BJ (cell line): ENCODE measurements at places on chromosomes 11 and 22.

GRCh38 chr11:102555091-102555490 lies 24.5 kb upstream of the MMP7 start:
- DNase-seq: no peak

- no peak for DNase-seq
These were observed 9.9 kb upstream of the SLC37A2 start for GRCh38 chr11:125053167-125053566.

DNA sequence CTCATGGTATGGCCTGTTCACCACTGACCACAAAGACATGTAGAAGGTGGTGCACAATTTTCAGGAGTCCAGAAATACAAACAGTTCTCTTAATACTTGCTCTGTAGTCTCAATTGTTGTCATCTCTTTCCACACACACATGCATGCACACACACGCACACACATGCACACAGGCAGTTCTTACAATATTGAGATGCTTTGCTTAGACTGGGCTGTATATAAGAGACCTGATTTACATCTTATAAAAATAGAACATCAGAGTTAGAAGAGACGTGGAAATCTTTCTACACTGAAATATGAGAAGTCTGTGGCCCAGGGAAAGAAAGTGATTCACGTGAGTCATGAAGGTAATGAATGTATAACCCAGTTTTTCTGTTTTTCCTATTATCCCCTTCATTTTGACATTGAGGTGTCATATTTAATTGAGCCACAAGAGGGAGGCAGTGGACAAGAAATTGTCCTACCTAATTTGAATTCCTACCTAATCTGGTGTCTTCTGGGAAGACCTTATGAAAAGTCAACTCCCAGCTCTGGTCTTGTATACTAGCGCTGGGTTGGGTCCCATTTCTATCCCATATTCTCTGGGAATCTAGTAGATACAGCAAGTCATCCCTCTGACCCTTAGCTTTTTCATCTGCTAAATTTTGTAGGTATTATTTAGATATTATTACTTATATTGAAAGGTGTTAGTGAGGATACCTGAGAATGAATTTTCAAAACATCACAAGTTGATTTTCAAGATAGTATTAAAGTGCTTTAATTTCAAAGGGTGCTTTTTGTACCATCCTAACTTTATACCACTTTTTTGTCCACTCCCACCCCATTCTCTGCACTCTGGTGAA lies 14.9 kb upstream of the MS4A4A start:
- no peak for DNase-seq

- DNase-seq: no peak
These were observed 74.3 kb downstream of the MICAL2 start for GRCh38 chr11:12184699-12185098.

DNA sequence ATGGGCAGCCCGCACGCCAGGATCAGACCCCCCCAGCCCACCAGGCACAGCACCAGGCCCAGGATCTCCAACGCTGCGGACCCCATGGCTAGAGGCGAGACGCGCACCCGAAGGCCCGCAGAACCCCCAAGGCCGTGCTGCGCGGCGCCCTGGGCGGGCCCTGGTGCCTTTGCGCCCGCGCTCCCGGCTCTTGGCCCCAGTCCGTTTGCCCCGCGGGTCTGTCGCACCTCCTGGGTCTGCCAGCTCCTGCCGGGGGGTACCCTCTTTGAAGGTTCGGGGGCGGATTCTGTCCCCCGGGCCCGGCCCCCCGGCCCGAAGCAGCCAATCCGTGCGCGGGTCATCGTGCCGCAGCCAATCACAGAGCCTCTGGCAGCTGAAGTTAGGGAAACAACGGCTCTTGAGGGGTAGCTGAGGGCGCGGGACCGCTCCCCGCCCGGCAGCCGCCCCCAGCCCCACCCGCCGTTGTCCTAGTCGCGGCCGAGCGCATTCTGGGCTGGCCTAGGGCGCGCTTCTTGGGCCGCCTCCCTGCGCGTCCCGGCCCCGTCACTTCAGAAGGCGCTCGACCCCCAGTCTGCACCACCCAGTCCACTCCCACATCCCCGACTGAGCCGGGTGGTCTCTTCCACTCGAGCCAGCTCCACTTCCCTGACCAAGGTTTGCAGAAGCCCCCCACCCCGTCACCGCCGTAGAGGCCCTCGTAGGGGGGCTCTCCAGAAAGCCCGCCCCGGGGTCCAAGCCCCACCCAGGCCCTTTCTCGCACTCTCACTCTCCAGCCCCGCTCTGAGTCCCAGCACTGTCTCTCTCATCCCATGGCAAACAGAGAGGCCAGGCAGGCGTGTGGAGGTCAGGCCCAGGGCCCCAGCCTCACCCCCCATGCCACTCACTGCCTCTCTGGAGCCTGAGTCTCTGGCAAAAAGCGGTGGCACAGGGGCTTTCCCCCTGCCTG lies at the start of gene CLDN5:
Gene CLDN5, minus strand, starts transcription at position 241 of the 946 bp plus-strand sequence. Its CDS starts 155 bp downstream, at position 86.
- DNase-seq: no peak

GRCh38 chr11:118928870-118929500 lies 3.3 kb upstream of the BCL9L start:
- no peak for DNase-seq

GRCh38 chr11:3056296-3057068 lies 741 bp downstream of the CARS1 start:
- no peak for DNase-seq

GRCh38 chr22:28711341-28711740 lies 30.3 kb downstream of the CHEK2 start:
- DNase-seq: no peak

DNA sequence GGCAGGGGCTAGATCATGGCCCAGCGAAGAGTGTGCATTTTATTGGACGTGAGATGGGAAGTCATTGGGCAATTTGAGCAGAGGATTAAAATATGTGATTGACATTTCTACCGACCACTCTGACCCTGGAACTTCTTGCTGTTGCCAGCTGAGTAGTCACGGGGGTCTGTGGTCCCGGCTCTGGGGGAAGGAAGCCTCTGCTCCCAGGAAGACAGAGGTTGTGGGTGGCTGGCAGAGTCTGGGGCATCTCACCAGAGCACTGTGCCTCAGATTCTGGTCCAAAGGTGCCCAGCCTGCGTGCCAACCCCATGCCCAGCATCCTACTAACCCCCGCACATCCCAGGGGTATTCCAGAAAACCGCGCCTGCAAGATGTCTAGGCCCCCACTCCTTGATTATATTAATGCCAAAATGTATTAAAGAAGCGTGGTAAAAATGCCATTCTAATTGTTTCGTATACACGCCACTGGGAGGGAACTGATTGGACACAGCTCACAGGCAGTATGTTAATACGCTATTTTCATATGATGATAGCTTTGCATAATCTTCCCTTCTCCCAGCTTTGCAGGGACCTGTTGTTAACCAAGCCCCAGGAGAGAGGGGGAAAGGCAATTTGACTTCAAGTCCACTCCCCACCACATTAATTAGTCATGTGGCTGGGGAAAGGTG lies 25.3 kb upstream of the LMO1 start:
- DNase-seq: no peak

DNA sequence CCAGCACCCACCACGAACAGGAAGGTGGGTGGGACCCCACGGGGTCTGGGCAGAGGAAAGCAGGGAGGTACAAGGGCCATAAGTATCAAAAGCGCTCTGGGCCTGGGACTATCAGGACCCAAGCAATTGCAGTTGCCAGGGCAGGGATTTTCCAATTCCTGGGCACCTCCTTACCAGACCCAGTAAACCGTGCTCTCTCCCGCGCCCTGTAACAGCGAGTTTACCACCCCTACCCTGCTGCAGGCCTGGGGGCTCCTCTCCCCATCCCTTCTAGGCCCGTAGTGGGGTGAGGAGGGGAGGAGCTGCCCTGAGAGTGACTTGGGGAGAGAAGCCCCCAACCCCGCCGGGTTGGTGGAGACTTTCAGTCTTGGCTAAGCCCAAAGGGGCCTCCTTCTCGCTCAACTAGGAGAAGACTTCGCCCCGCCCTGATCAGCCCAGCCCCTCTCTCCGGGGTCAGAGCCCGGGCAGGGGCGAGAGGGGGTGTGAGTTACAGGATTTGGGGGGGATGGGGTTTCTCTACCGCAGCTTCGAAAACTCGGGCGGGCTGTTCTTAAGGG lies 5.4 kb downstream of the PAX6 start:
- DNase-seq: no peak

DNA sequence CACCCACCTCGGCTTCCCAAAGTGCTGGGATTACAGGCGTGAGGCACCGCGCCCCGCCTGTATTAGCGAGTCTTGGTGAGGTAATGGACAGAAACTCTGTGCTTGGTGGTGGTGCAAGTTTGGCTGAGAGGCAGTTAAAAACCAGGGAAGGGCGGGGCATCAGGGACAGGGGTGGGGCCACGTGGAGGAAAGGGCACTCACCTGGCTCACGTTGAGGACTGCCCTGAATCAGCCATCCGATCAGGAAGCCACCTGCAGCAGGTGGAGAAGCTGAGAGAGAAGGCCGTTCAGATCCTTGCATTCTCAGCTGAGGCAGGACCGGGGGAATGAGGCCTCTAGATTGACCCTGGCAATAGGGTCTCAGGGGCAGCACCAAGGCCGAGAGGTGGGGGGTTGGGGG lies 12.1 kb upstream of the CHRM1 start:
- DNase-seq: no peak
